ENCODE measurements at places on chromosomes 5 and 9. TPM values are rescaled to one million over a fixed set of nuclear protein-coding genes. Genes with fewer than 3 reads are reported as not detected.

The MYOT gene
- not detected for total RNA-seq

The C7 gene
- 0.12 TPM for total RNA-seq

The IGFBPL1 gene
- total RNA-seq: 0.12 TPM

The LCN9 gene
- not detected for total RNA-seq

The PFN3 gene
- not detected for total RNA-seq

The PCDHGA6 gene
- total RNA-seq: 3.2 TPM

Data from uterine smooth muscle cell (primary cell).